ENCODE measurements at places on chromosomes 7 and 10. TPM values are rescaled to one million over a fixed set of nuclear protein-coding genes. Genes with fewer than 3 reads are reported as not detected.
A peak's percentile ranks its signal among the peaks of the same experiment; 100 is the strongest.

The GIMAP7 gene
- 0.25 TPM for total RNA-seq

The NUDT13 gene
- 1.2 TPM for total RNA-seq

The WIPF3 gene
- total RNA-seq: 8.6 TPM

The CH25H gene
- total RNA-seq: not detected

The ANKRD61 gene
- 0.17 TPM for total RNA-seq

The SFRP4 gene
- total RNA-seq: 0.25 TPM

The AKR1E2 gene
- 5.0 TPM for total RNA-seq

The CCDC7 gene
- total RNA-seq: 4.0 TPM

The TNRC18 gene
- 101 TPM for total RNA-seq

The FAM241B gene
- total RNA-seq: 18.0 TPM

The CNNM1 gene
- total RNA-seq: not detected

DNA sequence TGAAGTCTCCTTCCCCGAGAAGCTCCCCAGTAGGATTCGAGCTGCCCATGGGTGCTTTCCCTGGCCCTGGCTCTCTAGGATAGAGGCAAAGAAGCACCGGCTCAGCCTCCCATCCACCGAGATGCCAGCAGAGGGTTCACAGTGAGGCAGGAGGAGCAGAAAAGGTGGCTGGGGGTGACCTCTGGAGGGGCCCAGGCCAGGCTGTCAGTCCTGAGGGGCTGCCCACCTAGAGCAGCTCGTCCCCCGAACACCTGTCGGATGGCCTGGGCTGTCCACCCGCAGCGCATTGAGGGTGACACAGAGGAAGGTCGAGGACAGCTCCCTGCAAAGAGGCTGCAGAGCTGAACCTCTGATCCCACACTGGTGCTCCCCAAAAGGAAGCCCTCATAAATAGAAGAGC is 167.2 kb upstream of the PPP2R2D start:
- no peak for DNase-seq

- DNase-seq: no peak
Measured at GRCh38 chr10:45404087-45404769, 30.2 kb downstream of the ALOX5 start.

GRCh38 chr10:70829543-70829942 is 13.8 kb downstream of the SGPL1 start:
- DNase-seq: no peak

GRCh38 chr7:104241538-104242209 is 33.9 kb upstream of the ORC5 start:
- no peak for DNase-seq

DNA sequence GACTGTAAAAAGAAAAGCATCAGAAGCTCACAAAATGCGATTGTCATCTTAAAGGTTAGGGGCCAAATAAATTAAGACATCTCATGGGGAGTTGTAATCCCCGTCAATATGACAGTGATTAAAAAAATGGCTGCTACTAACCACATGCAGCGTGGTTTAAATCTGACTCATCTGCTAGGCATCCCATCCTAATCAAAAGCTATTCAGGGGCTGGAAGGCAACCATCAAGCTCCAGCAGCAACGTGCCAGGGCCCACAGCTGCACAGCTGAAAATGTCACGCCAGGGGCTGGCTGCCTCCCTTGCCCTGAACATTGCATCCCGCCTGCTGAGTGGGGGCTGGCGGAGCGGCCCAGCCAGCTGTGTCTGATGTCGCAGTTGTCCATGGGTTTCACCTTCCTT is 66.3 kb upstream of the FRMD4A start:
- no peak for DNase-seq

GRCh38 chr7:35800718-35801391 is at the start of gene SEPTIN7:
TSS of gene SEPTIN7 (plus strand) at chr7:35801057. CDS start at chr7:35801210, 153 bp downstream.
- peak; percentile 97 for DNase-seq

GRCh38 chr7:101164071-101164840 is 1.1 kb downstream of the VGF start:
- DNase-seq: no peak

DNA sequence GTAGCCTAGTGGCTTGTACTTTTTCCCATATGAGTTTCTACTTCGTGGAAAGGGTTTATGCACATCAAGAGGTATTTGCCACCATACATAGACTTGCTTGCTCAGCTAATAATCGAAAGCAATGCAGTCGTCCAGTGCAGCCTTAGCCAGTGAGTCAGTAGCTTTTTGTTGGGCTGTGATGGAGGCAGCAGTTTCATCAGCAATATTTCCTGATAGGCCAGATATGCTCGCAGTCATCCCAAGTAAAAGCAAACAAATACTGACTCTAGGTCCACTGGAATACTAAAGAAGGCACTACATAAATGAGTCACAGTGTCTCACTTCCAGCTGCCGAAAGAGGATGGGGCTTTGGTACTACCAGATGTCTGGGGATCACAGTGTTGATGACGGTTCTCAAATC is 2.1 kb upstream of the BNIP3 start:
- no peak for DNase-seq

DNA sequence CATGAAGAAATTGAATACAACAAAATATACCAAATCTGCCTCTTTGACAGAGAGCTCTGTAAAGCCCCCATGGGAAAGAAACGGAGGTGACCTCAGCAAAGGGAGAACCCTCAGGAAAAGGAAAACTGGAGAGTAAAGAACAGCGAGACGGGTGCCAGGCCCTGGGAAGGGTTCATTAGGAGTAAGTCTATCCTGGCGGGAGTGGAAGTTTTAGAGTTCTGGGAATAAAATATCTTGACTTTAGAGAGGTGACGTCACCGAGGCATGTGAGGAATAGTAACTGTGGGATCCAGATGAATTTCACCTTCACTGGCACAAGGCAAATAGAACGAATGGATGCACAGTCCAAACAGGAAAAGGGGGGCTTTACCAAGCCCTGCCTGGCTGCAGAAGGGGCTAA is 362.8 kb upstream of the IGFBP3 start:
- DNase-seq: no peak

DNA sequence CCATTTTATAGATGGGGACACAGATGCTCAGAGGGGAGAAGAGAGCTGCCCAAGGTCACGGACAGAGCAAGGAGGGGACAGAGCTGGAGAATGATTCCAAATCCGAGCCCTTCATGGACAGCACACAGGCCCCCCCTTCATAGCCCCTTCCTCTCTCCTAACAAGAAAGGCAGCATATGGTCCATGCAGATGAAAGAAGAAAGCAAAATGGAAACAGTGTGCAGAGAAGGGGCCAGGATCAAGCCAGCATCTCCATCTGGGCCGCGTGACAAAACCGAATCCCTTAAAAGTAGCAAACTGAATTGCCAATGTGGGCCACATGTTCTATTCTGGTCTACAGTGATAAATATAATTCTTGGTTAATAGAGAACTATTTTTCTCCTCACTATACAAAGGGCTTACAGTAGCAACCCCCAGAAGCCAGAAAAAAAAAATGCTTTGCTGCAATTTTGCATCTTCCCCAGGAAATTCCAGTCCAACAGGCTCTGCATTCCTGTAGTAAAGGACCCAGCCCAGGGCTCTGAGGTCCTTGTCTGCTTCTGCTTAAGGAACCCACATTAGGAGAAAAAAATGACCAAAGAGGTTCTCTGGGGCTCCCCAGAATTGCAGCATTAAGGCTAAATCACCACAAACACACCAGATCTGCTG is 7.8 kb downstream of the CPXM2 start:
- no peak for DNase-seq

DNA sequence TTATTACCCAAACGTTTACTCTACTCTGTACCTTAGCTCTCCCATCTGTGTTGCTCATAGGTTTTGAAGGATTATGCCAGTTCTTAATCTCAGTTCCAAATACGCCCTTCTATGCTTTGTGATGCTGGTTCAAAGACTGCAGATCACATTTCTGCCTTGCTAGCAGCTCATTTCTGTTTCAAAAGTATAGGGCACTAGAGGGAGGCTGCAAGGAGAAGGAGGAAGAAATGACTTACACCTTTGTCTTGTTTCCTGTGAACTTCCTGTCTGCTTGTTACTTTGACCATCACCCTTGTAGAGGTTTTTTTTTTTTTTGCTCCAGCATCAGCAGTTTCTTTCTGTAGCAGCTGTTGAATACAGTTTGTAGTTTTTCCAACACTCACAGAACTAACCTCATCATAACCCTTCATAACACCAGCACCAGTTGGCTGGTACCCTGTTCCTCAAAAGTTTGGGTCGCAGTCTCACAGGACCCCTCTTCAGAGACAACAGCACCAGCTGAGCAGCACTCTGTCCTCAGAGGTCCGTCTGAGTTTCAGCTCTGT is 16.5 kb downstream of the SLK start:
- no peak for DNase-seq

DNA sequence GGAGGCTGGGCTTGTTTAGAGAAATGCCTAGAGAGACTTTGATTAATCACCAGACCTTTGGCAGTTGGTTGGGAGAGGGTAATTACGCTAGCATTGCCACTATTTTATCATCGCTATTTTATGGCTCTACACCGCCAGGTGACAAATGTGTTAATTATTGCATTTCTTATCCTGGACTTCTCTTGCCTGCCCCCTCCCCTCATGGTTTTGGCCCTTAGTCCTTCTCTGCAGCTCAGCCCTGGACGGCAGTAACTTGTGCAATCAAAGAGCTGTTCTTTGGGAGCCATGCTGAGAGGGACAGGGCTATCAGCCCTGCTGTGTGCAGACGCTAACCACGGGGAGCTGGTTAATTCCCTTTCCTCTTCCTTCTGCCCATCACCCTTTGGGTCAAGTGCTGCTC is 585.0 kb downstream of the AUTS2 start:
- no peak for DNase-seq

DNA sequence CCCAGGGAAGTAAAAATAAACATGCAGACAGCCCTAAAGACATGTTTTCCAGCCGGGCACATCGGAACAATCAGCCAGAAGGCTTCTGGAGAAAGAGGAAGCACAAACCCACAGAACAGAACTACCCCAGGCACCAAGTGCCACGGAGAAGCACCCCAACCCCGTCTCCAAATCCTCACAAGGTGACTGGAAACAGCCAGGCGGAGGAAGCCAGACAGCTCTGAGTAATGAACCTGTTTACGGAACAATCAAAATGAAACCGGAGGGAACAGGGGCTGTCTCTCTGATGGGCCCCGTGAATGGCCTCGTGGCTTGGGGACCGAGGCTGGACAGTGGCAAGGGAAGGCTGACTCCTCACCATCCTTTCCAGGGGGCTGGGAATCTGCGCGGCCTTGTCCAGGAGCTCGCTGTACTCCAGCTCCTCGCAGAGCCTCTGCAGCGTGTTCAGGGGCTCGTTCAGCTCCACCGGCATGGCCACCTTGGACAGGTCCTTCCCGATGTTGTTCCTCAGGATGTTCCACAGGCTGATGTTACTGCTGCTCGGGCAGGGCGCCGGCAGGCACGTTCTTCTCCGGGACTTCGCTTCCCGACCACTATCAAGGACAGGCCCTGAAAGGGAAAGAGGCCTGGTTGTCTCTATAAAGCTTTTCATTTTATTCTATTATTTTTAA is 77.0 kb upstream of the GSDME start:
- DNase-seq: no peak

DNA sequence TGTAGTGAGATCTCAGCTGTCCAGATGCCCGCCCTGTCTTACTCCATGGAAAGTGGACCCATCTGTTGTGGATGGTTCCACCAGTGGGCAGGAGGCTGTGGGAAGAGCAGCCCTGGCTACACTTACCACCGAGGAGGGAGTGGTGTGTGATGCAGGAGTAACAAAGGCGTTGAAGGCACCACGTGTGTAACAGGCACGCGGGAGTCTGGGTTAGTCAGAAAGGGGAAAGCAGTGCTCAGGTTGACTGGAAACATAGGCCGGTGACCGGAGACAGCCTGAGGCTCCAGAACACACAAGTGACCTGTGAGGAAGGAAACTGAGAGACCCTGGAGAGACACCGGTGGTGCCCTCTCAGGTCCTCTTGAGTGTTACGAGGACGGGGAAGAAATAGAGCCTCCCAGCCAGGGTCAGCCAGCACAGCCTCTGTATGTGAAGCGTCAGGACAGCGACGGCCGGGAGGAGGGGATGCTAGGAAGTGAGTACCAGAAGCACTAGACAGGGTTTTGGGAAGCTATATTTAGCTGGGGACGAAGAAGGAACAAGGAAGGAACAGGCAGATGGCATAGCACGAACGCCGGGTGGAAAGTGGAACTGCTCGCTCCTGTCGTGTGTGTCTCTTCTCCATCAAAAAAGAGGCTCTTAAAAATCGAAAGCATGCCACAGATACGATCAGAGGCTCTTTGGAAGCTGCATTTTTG is 51.7 kb downstream of the DAGLB start:
- DNase-seq: no peak

- no peak for DNase-seq
Measured at GRCh38 chr7:77855371-77856083, 57.0 kb downstream of the PHTF2 start.

All from HCT116 (cell line).